ENCODE measurements at places on chromosomes 6 and 20.

DNA sequence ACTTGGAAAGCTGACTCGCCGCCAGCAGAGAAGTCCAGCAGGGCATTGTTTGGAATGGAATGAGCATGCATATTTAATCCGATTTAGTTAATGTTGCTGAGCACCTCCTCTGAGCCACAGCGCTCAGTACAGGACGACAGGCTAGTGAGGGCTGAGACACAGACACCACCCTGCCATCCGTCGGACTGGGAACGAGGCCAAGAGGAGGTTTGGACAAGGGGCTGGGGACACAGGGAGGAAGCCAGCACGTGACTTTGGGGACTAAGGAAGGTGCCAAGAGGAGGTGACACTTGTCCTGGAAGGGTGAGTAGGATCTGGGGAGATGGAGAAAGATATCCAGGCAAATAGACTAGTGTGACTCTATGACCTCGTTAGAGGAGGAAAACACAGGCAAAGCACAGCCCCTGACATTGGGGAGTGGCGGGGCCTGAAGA is 152.5 kb upstream of the ECI2 start:
- no peaks in the 10 kb centered on the region for H3K36me3 ChIP-seq
- peaks cover 16% of the 10 kb centered on the region for H3K27me3 ChIP-seq
- H3K27ac ChIP-seq: no peak overlapping the region
- H3K4me1 ChIP-seq: no peaks in the 10 kb centered on the region
- no peak for DNase-seq

DNA sequence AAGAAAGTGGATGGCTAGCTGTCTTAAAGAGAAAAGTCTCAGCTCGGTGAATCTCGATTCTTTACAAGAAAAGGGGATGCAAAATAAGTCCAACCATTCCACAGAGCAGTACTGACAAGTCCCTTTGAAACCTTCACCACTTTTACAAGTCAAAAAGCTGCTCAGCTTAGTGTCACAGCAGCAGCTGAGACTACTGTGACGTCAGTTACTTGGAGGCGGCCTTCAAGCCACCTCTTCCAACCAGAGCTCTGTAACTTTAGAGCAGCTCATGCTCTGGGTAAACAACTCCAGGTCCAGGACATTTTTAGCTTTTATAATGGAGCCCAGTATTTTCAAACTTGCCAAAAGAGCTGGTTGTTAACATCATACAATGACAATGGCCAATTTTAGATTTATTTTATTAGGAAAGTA is at the start of gene KIAA0408:
Gene KIAA0408, minus strand, starts transcription at position 159 of the 411 bp plus-strand sequence. CDS start 5,408 bp downstream, outside the sequence.
- H3K36me3 ChIP-seq: no peaks in the 10 kb centered on the region
- H3K4me1 ChIP-seq: no peaks in the 10 kb centered on the region
- H3K27me3 ChIP-seq: no peaks in the 10 kb centered on the region
- H3K4me3 ChIP-seq: no peak within 1 kb of the TSS
- DNase-seq: no peak

GRCh38 chr20:19956976-19957375 is 60.2 kb upstream of the NAA20 start:
- no peak overlapping the region for H3K4me3 ChIP-seq
- no peak for DNase-seq
- H3K27ac ChIP-seq: no peak overlapping the region
- no peaks in the 10 kb centered on the region for H3K4me1 ChIP-seq

GRCh38 chr20:9500121-9500520 is 14.3 kb upstream of the LAMP5 start:
- no peak for DNase-seq
- H3K4me1 ChIP-seq: no peaks in the 10 kb centered on the region
- H3K27me3 ChIP-seq: no peaks in the 10 kb centered on the region
- H3K4me3 ChIP-seq: no peak overlapping the region

DNA sequence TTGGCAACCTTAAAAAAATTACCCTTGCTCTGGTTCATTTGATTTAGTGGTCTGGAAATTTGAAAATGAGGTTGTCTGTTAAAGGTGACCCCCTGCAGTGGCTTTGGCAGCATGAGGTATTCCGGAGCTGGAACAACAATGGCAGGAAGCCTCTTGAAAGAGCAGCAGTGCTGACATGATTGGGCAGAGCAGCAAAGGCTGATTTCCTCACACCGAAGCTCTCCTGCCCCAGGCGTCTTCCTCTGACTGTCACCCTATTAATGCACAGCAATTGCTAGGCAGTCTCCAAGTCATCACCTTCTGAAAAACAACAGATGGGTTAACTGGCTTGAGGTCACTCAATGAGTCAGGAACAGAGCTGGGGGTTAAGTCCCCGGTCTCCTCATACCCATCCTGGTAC is 241.8 kb upstream of the MMS22L start:
- no peak overlapping the region for H3K4me3 ChIP-seq
- no peaks in the 10 kb centered on the region for H3K27me3 ChIP-seq
- no peak overlapping the region for H3K27ac ChIP-seq
- DNase-seq: no peak
- H3K36me3 ChIP-seq: no peaks in the 10 kb centered on the region

DNA sequence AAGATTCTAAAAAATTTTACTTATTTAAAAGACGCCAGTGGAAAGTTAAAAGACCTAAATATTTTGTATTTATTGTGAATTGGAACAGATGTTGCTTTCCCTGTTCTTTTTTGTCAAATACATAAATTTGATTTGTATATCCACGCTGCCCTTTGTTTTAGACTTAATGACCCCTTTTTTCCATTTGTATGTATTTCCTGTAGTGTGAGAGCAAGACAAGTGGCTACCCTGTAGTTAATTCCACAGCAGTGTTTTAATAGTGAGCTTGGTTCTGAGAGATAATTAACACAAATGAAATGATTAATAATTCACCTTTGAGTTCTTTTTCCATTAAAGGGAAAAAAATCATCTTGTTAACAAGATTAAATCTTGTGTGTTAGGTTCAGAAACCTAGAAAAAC is 16.6 kb downstream of the SH3BGRL2 start:
- H3K4me1 ChIP-seq: no peaks in the 10 kb centered on the region
- H3K4me3 ChIP-seq: no peak overlapping the region
- no peak overlapping the region for H3K27ac ChIP-seq
- peaks cover 11% of the 10 kb centered on the region for H3K27me3 ChIP-seq
- no peaks in the 10 kb centered on the region for H3K36me3 ChIP-seq
- no peak for DNase-seq

- H3K27me3 ChIP-seq: peaks cover 33% of the 10 kb centered on the region
- no peak overlapping the region for H3K4me3 ChIP-seq
Observed at GRCh38 chr20:19889011-19889953, 127.9 kb upstream of the NAA20 start.

GRCh38 chr6:130034378-130035146 is 16.2 kb downstream of the L3MBTL3 start:
- H3K4me3 ChIP-seq: peak overlapping the region; percentile 68
- peaks cover 48% of the 10 kb centered on the region for H3K4me1 ChIP-seq
- no peaks in the 10 kb centered on the region for H3K27me3 ChIP-seq
- no peak for DNase-seq
- H3K36me3 ChIP-seq: peaks cover 2% of the 10 kb centered on the region
- peak overlapping the region; percentile 3 for H3K27ac ChIP-seq

- H3K4me1 ChIP-seq: peaks cover 41% of the 10 kb centered on the region
- peaks cover 25% of the 10 kb centered on the region for H3K36me3 ChIP-seq
- DNase-seq: no peak
- H3K27me3 ChIP-seq: no peaks in the 10 kb centered on the region
- no peak overlapping the region for H3K4me3 ChIP-seq
Observed at GRCh38 chr20:47350181-47350550, 6.3 kb downstream of the ZMYND8 start.

DNA sequence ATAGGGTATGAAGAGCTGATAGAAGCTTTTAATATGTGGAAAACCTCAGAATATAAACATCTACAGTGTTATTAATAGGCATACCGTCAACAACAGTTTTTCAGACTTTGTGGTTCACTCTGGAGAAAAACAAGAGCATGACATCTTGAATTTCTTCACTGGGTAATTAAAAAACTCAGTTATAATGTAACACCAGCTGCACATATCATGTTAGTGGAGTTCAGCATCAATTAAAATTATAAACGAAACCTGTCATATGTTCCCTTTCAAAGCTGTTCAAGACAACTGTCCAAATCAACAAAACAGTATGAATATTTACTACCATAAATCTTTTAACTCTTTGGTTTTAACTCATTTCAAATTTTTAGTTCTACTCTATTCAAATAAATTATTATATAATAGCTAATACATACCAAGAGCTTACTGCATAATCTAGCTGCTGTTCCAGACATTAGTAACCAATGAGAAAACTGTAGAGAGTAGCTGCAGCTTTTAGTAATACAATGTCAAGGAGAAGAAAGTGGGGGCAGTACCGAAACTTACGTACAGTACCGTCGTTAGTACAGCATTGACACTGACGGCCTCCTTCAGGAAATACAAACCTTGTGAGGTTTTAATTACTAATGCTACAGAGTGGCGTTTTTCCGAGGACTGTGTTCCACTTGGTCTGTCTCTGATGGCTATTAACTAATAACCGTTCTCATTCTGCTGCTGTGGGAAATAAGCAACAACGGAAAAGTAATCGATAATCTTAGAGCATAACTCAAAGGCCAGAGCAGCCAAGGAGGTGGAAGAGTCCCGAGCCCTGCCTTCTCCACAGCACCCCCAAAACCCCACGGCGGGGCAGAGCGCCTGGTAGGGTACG is 532 bp upstream of the PM20D2 start:
- no peaks in the 10 kb centered on the region for H3K27me3 ChIP-seq
- peaks cover 25% of the 10 kb centered on the region for H3K4me1 ChIP-seq
- H3K27ac ChIP-seq: peak overlapping the region; percentile 97

- no peaks in the 10 kb centered on the region for H3K36me3 ChIP-seq
- DNase-seq: no peak
- H3K4me1 ChIP-seq: no peaks in the 10 kb centered on the region
- no peak overlapping the region for H3K4me3 ChIP-seq
- no peak overlapping the region for H3K27ac ChIP-seq
Observed at GRCh38 chr6:52640170-52640569, 30.7 kb upstream of the TMEM14A start.

DNA sequence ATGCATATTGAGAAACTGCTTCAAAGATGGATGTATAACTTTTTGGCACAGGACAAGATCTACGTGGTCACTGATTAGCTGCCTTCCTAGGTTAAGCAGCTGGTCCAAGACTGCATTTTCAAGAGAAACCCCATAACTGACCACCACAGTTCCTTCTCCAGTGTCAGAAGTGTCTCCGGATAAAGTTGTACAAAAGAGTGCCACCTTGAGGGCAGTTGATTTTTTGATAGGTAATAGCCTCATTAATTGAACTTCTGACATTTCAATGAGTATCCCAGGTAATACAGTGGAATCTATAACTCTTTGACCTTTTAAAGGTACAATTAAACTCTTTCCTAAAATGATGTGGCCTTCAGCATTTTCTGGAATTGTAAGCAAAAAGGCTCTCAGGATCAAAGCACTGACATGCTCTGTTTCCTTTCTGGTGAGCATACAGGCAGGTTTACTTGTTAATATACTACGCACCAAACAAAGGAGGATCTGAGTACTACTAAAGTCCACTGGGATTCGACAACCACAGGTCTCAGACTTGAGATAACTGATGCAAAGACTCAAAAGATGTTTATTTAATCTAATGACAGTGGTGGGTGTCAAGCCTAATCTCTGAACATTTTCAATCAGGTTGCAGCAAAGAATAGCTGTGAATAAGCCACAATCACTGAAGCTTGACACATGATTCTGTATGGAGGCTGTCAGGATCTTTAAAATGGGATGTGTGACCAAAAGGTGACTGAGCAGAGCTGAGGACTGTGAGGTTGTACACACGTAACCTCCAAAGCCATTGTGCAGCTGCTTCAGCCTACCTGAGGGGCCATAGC is 21.2 kb downstream of the MKKS start:
- DNase-seq: no peak
- H3K4me1 ChIP-seq: peaks cover 2% of the 10 kb centered on the region
- no peak overlapping the region for H3K4me3 ChIP-seq
- H3K27ac ChIP-seq: no peak overlapping the region

- no peak overlapping the region for H3K27ac ChIP-seq
- H3K4me1 ChIP-seq: no peaks in the 10 kb centered on the region
- peaks cover 69% of the 10 kb centered on the region for H3K27me3 ChIP-seq
- DNase-seq: no peak
- peaks cover 6% of the 10 kb centered on the region for H3K36me3 ChIP-seq
- H3K4me3 ChIP-seq: no peak overlapping the region
Observed at GRCh38 chr20:40714109-40714508, 25.1 kb upstream of the MAFB start.

DNA sequence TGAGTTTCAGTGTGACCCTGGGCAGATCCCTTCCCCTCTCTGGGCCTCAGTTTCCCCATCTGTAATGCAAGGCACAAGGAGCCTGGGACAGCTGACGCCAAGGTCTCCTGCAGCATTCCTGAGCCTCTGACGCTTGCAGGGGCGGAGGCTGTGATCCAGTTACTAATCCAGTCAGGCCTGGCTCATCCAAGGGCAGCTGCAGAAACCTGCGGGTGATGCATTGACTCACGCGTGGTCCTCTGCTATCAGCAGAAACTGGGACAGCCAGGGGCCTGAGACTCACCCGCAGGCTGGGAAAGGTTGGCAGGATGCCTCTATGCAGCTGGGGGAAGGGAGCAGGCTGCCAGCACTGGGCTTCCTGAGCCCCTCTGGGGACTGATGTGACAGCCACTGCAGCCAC is 65.0 kb upstream of the SIRPA start:
- H3K4me1 ChIP-seq: no peaks in the 10 kb centered on the region
- H3K27ac ChIP-seq: no peak overlapping the region
- no peaks in the 10 kb centered on the region for H3K36me3 ChIP-seq

DNA sequence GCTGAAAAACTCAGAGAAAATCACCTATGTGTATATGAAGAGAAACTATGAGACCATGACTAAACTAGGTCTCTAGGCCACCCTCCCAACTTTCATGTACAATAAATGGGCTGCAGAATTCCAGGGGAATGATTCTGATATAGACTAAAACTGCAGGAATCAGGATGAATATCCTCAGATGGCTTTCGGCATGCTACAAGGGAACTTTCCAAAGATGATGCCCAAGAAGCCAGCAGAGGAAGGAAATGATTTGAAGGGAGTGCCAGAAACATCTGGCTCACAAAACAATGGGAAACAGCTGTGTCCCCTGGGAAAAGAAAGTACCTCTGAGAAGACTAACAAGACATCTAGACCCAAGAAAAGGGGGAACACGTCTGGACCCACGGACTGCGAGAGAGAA is 41.1 kb downstream of the PLN start:
- H3K4me1 ChIP-seq: peaks cover 33% of the 10 kb centered on the region
- no peak overlapping the region for H3K4me3 ChIP-seq
- no peaks in the 10 kb centered on the region for H3K27me3 ChIP-seq
- peaks cover 10% of the 10 kb centered on the region for H3K36me3 ChIP-seq
- DNase-seq: no peak
- peak overlapping the region; percentile 13 for H3K27ac ChIP-seq

GRCh38 chr20:45670139-45670538 is at the start of gene WFDC11:
Gene WFDC11 (minus strand): TSS chr20:45670239. CDS start chr20:45650600, 19,639 bp downstream.
- H3K4me1 ChIP-seq: no peaks in the 10 kb centered on the region
- H3K27ac ChIP-seq: no peak within 1 kb of the TSS
- no peak within 1 kb of the TSS for H3K4me3 ChIP-seq
- H3K36me3 ChIP-seq: no peaks in the 10 kb centered on the region
- H3K27me3 ChIP-seq: peaks cover 74% of the 10 kb centered on the region

GRCh38 chr6:53790886-53791285 is 3.9 kb upstream of the LRRC1 start:
- peaks cover 21% of the 10 kb centered on the region for H3K4me1 ChIP-seq
- H3K36me3 ChIP-seq: no peaks in the 10 kb centered on the region
- no peak overlapping the region for H3K4me3 ChIP-seq

All from effector memory CD8-positive, alpha-beta T cell (primary cell).